Memory B cell (primary cell): ENCODE measurements at places on chromosomes 7 and 10.

DNA sequence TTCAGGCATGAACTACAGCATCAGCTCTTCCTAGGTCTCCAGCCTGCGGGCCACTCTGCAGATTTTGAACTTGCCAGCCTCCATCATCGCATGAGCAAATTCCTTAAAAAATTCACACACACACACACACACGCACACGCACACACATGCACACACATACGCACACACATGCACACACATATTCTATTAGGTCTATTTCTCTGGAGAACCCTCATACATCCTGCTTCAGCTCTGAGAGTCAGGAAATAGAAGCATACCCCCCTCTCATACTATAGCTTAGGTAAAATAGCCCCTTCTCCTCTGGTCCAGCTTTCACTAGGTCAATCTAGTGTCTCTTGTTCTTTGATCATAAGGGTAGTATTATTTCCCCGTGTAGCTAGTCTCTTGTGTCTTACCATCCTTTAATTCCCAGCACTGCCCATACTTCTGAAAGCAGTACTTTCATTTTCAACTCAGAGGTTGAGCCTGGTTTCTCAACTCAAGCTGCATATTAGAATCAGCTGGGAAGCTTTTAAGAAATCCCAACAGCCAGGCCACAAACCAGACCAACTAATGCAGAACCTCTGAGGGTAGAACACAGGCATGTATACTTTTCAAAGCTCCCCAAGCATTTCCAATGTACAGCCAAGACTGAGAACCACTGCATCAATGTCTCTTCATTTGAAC, 30.9 kb upstream of the ITGB8 start:
- DNase-seq: no peak

DNA sequence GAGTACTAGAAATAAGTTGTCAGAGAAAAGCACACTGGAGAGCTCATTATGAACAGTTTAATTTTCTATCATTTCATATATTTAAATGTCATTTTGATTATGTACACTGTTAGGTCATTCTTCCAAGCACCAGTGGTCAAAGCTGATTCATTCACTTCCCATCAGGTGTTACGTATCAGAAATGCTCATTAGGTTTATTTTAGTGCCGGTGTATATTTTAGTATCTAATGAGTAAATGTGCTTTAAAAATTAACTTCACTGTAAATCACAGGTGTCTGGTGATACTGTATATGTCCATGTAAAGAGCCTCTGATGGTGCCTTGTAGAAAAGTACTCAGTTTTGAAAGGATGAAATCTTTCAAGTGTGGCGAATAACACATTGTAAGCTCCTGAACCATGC, 3.5 kb downstream of the DMTF1 start:
- DNase-seq: no peak

DNA sequence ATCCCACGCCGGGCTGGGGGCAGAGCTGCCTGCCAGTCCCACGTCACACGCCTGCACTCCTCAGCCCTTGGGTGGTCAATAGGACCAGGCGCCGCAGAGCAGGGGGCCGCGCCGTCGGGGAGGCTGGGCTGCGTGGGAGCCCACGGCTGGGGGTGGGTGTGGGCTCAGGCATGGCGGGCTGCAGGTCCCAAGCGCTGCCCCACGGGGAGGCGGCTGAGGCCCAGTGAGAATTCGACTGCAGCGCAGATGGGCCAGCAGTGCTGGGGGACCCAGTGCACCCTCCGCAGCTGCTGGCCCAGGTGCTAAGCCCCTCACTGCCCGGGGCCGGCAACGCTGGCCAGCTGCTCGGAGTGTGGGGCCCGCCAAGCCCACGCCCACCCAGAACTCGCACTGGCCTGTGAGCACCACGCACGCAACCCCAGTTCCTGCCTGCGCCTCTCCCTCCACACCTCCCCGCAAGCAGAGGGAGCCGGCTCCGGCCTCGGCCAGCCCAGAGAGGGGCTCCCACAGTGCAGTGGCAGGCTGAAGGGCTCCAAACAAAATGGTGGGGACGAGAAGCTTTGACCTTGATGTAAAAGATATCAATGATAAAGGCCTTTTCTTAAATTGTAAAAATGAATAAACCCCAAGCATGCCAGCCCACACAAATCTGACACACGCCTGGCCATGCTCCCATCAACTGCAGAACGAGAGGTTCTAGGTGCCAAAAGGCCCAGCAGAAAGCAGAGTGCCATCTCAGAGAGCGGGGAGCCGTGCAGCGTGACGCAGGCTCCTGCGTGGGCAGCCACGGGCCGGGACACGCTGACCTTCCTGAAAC, 255.5 kb downstream of the MAD1L1 start:
- no peak for DNase-seq

- no peak for DNase-seq
Observed at GRCh38 chr7:66380272-66380888, 175.2 kb downstream of the TPST1 start.

DNA sequence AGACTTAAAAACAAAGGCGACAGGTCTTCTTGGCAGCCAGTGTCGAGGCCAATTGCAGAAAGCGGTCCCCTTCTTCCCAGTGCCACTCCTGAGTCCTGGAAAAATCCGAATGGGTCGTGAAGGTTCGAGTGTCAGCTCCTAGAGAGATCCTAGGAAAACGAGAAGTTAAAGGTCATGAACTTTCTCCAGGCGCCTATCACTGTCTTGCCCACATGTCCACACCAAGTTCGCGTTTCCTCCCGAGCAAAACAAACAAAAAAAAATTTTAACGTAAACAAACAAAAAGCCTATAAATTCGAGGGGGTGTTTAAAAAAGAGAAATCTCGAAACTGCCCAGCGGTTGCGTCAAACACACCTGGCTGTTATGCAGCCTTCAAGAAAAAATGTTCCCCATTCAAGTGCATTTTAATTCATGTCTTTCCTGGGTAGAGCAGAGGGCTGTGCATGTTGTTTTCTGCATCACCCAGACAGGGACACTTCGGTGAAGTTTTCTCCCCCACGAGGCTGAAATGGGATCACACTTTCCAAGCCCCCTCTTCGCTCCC, 1.5 kb downstream of the ARHGAP21 start:
- no peak for DNase-seq

- DNase-seq: no peak
Observed at GRCh38 chr10:34651416-34652195, 163.5 kb downstream of the PARD3 start.
